Bronchial epithelial cell (primary cell): ENCODE measurements at places on chromosomes 5 and 9.

DNA sequence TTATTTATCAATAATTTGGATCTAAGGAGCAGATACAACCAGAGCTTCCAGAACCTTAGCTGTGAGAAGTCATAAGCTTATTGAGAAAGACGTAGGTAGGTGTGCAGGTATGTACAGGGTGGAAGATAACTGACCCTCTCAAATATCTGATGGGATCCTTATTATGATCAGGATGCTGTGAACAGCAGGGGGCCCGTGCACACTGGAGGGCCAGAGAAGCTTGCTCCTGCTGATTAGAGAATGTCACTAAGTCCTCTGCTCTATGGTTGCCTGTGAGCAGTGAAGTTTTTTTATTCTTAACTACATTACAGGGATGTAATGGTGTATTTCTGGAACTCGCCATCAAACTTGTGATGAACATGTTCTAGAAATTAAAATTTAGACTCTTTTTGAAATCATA is 108.9 kb upstream of the POU5F2 start:
- DNase-seq: no peak

GRCh38 chr9:129597355-129598088 is 23.4 kb downstream of the C9orf50 start:
- peak; percentile 33 for DNase-seq

GRCh38 chr5:173583346-173583745 is 33.1 kb downstream of the BOD1 start:
- DNase-seq: no peak

- no peak for DNase-seq
Observed at GRCh38 chr9:96663506-96664120, 8.5 kb upstream of the PRXL2C start.

GRCh38 chr5:126373375-126374108 is 49.7 kb upstream of the GRAMD2B start:
- DNase-seq: no peak

DNA sequence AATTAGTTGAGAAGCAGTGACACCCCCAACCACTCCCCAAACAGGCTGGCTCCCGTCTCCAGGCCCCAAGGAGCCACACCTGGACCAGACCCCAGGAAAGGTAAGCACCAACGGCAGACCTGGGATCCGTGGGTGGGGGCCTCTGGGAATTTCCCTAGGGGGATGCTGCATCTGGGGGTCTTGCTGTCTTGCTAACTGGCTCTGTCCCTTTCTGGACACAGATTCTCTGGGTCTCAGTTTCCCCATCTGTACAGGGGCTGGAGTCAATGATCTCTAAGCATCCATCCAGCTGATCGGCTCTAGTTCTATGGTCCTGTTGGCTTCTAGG is 27.9 kb upstream of the IL17B start:
- no peak for DNase-seq

- peak; percentile 21 for DNase-seq
Observed at GRCh38 chr9:95506428-95506677, 10.4 kb downstream of the PTCH1 start.

DNA sequence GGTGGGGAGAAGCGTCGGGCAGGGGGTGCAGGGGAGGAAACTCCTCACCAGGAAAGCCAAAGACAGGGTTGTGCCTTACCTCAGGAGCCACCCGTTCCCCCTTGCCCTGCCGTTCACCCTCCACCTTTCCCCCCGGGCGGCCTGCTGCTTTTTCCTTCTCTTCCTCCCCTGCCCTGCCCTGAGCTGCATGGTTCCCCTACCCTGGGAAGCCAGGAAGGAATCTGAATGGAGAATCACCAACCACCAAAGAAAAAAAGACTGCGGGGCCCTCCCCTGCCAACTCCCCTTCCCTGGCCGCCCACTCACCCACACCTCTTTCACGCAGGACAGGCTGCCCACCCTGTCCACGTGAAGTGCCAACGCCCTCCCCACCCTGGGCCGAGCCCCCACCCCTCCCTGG is 820 bp upstream of the NFX1 start:
- no peak for DNase-seq

DNA sequence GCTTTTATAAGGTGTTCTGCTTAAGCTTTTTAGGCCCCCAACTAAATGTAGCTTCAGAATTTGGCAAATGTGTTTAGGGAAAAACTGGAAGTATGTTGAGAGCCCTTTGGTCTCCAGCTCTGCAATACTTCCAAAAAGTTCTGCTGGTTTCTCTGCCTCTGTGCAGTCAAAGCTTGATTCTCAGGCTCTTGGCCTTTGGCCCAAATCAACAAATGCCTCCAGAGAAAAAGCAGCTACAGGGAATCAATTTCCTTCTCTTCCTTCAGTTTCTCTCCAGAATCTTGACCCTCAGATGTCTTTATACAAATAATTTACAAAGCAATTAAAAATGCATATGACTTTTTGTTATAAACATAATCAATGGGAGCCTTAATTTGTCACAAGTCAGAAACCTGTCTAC is 235.7 kb downstream of the COMMD10 start:
- DNase-seq: no peak

- no peak for DNase-seq
Observed at GRCh38 chr5:125333416-125333815, 587.0 kb upstream of the ZNF608 start.

GRCh38 chr5:92769978-92770377 is 811.0 kb downstream of the NR2F1-AS1 start:
- DNase-seq: no peak

DNA sequence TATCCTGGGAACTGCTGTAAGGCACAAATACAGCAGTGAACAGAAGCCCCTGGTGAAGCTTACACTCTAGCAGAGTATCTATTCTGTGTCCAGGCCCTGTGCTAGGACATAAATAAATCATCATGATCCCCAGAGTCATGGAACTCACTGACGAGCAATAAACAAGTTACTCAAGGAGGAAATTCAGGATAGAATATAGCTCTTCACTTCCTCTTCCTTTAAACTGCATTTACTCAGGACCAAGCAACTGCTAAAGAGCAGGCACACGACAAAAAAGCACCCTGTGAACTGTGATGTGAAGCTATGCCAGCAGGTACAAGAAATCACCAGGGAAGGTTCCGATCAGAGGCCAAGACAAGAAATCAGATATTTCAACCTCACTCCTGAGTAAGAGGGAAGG is 47.8 kb upstream of the NR5A1 start:
- no peak for DNase-seq
